AG08396 (cell line): ENCODE measurements at places on chromosomes 13 and 19.

GRCh38 chr19:27824108-27824507 is 1388.8 kb downstream of the UQCRFS1 start:
- DNase-seq: no peak

DNA sequence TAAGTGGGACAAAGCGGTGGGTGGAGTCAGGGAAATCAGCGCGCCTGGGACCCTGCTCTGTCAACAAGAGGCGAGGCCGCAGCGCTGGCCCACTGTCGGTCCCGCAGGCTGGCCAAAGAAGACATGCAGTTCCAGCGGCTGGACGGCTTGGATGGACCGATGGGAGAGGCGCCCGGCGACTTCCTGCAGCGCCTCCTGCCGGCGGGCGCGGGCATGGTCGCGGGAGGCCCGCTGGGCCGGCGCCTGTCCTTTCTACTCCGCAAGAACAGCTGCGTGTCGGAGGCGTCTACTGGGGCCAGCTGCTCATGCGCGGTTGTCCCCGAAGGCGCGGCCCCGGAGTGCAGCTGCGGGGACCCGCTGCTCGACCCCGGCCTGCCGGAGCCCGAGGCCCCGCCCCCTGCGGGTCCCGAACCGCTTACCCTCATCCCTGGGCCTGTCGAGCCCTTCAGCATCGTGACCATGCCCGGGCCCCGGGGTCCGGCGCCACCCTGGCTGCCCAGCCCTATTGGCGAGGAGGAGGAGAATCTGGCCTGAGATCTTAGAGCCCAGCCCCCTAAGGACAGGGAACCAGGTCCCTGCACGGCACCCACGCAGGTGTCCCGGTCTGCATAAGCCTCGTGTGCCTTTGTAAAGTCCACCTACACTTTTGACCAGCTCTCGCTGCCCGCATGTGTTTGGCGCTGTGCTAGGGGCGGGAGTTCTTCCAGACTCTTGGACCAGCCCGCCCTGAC is 6.1 kb downstream of the BEST2 start:
- peak; percentile 95 for DNase-seq

DNA sequence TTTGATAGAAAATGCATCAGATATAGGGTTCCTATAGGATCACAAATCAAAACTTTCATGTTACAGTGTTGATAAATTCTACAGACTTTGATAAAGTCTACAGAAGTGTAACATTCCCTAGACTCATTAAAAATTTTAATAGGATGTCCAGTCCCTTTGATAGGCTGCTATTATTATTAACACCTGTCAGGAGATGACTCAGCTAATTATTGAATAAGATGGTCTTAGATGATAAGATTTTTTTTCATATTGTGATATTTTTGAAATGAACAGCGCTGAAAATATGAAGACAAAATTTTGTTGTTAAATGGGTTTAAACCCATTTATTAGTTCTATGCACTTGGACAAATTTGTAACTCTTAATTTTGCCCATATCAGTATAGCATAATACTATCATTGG is 356.8 kb upstream of the SLITRK1 start:
- no peak for DNase-seq

GRCh38 chr13:22114630-22115311 is 443.9 kb downstream of the FGF9 start:
- DNase-seq: peak; percentile 29

- DNase-seq: no peak
These were observed 80.8 kb downstream of the SCGB2B2 start for GRCh38 chr19:34596115-34596514.

- no peak for DNase-seq
These were observed 8.4 kb downstream of the NLRP7 start for GRCh38 chr19:54938906-54939305.

DNA sequence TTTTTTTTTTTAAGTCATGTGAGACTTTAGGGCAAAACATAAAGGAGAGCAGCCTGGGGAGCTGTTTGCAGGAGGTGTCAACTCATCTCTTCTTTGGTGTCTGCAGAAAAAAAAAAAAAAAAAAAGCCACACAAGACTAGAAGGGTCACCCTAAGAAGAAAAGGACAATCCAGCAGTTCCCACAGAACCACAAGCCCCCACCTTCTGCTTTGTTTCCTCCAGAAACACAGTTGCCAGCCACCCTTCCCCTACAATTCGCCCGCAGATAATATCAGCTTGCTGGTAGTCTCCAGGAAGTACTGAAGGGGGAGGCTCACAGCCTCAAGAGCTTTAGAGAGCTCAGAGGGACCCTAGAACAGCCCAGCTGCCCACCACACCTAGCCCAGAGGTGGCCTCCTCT is 22.3 kb upstream of the ZBTB7A start:
- DNase-seq: no peak

DNA sequence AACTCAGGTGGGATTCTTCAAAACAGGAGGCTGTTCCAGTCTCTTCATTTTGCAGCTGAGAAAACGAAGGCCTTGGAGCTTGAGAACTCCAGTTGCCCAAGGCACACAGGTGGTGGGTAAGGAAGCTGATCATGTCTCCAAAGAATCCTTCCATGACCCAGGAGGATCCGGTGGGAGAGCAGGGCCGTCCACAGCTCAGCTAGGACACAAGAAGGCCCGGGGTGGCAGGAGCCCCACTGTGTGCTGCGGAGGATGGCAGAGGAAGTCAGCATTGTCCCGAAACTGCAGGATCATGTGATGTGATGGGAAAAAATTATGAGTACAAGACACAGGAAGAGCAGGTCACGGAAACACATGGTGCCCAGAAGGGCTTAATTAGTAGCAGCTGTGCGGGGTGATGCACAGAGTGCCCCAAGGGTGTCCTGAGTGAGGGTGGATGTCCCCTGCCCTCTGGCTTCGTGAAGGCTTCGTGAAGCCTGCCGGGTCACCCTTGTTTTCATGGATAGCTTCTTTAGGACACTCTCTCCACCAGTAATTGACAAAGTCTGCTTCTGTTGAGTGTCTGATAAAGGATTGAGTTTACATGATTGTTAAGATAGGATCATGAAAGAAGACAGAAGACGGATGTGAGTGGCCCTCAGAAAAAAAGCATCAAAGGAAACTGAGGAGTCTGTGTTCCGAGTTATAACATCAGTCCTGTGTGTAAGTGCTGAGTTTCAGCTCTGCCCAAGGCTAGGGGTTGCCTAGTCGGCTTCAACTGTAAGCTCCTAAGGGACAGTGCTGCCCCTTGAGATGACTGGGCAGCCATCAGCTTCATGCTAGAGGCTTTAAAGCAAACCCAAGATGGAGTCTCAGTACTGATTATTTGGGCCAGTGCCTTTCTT is 33.8 kb upstream of the SACS start:
- DNase-seq: no peak

DNA sequence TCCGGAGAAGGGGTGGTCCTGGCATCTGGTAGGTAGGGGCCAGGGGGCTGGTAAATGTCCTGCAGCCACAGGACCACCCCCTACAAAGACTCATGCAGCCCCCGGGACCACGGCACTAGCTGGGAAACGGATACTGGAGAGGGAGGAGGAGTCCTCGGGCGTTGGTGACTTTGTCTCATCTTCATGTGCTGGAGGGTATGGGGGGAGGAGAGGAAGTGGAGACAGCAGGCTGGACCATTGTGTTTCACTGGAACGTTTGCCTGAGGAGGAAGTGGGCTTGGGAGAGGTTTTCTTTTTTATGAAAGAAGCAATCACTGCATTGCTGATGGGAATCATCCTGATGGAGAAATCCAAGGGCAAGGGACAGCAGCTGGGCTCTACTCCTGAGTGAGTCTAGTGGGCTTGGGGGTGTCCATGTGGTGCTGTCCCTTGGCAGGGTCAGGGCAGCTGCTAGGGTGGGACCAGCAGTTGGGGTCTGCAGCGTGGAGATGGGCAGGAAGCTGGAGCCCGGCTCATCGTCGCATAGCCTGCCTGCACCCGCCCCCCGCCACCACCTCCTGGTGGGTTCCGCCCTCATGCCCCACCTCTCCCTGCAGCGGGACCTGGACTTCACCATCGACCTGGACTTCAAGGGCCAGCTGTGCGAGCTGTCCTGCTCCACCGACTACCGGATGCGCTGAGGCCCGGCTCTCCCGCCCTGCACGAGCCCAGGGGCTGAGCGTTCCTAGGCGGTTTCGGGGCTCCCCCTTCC is 1.7 kb upstream of the ADM5 start:
- DNase-seq: no peak

DNA sequence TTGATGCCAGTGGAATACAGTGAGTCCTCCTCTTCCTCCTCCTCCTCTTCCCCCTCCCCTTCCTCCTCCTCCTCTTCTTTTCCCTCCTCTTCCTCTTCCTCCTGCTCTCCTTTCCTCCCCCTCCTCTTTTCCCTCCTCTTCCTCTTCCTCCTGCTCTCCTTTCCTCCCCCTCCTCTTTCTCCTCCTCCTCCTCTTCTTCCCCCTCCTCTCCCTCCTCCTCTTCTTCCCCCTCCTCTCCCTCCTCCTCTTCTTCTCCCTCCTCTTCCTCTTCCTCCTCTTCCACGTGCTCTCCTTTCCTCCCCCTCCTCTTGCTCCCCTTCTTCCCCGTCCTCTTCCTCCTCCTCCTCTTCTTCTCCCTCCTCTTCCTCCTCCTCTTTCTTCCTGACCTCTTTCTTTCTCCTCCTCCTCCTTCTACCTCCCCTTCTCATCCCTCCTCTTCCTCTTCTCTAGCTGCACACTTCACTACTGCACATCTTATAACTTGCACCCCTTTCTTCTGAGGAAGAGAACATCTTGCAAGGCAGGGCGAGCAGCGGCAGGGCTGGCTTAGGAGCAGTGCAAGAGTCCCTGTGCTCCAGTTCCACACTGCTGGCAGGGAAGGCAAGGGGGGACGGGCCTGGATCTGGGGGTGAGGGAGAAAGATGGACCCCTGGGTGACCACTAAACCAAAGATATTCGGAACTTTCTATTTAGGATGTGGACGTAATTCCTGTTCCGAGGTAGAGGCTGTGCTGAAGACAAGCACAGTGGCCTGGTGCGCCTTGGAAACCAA is 5.6 kb downstream of the PDX1 start:
- DNase-seq: no peak

DNA sequence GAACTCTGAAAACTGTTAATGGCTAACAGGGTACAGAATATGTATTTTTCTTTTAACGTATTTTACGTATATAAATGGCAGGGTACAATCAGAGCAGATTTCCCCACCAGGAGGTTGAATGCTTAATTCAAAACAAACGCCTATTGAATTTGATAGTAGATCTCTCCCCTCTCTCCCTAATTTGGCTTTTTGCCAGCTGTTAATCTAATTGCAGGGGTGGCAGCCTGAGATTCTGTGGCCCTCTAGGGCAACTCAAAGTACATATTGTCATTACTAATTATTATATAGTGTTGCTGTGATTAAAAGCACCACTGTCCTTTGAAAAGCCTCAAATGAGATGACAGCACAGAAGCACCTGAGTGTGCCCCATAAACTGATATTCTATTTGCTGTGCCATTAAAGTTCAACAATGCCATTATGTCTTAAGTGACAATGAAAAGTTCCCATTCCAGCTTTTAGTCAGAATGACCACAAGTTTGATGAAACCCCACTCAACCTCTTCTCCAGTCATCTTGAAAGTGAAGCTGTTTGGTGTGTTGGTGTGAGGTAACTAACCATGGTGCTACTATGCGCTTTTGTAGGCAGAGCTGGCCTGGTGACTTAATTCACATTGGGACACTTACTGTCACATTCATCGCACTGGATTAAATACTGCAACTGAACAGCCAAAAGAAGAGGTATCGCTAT is 351.4 kb downstream of the KCNRG start:
- no peak for DNase-seq

GRCh38 chr13:30982506-30982905 is 50.0 kb downstream of the TEX26 start:
- no peak for DNase-seq

DNA sequence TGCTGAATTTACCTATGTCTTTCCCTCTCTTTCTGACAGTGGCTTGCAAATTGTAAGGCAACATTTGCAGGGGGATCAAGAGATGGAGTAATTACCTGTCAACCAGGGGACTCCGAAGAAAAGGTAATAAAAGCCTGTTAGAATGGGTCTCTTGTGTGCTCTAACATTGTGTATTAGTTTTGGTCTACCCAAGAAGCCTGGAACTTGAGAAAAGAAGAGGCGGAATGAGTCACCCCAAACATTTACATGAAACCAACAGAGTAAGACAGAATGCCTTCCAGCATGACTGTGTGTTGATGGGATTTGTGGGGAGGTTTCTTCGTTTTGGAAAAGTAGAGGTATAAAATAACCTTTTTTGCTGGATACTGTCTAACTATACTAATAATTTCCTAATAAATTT is 36.7 kb downstream of the ZAR1L start:
- peak; percentile 54 for DNase-seq

GRCh38 chr13:96200810-96201209 is 110.9 kb downstream of the HS6ST3 start:
- DNase-seq: no peak

GRCh38 chr13:28313579-28313978 is 175.2 kb downstream of the PAN3 start:
- DNase-seq: no peak

- DNase-seq: no peak
These were observed 46.4 kb upstream of the ZNF254 start for GRCh38 chr19:24040621-24041020.

GRCh38 chr19:57559008-57559403 is 657 bp downstream of the ZNF550 start:
- DNase-seq: peak; percentile 53

DNA sequence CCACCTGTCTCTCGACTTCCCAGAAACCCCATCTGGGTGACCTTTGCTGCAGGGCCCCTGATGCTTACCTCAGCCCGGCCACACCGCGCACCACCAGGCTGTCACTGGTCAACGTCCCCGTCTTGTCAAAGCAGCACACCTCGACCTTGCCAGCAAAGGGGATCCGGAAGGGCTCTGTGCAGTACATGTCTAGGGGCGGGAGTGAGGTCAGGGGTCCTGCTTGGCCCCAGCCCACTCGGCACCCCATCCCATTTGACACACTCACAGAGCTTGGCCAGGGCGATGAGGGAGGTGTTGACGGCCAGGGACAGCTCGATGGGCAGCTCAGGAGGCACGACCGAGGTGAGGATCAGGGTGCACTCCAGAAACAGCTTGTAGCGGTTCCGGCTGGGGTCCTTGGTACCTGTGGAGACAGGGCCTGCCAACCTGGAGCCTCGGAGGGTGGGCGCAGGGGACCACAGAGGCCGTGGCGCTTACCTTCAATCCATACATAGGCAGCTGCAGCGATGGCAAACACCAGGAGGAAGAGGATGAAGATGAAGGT is 8.4 kb downstream of the ATP13A1 start:
- DNase-seq: peak; percentile 5

DNA sequence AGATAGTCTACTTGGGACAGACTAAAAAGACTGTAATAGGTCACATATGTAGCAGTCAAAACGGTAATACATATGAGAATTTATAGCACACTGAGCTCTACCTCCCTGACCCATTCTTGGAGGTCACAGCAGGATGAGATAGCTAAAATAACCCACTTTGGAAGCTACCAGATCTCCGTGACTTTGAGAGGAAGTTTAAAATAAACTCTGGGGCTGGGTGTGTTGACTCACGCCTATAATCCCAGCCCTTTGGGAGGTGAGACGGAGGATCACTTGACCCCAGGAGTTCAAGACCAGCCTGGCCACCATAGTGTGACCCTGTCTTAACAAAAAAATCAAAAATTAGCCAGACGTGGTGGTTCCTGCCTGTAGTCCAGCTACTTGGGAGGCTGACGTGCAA is 45.3 kb downstream of the DHRS12 start:
- no peak for DNase-seq

GRCh38 chr13:39032150-39032549 is 5.7 kb downstream of the PROSER1 start:
- DNase-seq: no peak
